Panc1 (cell line): ENCODE measurements at places on chromosomes 16 and 17. TPM values are rescaled to one million over a fixed set of nuclear protein-coding genes. Genes with fewer than 3 reads are reported as not detected.

- DNase-seq, result no peak
Observed at GRCh38 chr16:25038239-25038954, 23.2 kb upstream of the ARHGAP17 start.

- no peak for DNase-seq
Observed at GRCh38 chr16:1076801-1077576, 4.4 kb downstream of the SSTR5 start.

DNA sequence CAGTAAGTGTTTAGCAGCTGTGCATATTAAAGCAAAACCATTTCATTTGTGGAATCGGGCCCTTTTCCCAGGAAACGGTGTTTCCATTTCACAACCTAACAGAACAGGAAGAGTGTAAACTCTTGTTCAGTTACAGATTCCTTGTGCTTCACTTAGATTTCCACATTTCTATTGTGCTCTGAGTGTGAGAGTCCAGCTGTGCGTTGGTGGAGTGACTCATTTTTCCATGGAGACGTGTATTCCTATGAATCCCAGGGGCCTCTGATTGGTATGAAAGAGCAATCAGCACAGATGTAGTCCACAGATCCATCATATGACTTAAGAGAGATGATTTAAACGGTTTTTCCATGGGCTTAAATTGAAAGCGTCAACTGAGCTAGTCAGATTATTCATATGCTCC lies 13.3 kb upstream of the CAVIN1 start:
- no peak for DNase-seq

DNA sequence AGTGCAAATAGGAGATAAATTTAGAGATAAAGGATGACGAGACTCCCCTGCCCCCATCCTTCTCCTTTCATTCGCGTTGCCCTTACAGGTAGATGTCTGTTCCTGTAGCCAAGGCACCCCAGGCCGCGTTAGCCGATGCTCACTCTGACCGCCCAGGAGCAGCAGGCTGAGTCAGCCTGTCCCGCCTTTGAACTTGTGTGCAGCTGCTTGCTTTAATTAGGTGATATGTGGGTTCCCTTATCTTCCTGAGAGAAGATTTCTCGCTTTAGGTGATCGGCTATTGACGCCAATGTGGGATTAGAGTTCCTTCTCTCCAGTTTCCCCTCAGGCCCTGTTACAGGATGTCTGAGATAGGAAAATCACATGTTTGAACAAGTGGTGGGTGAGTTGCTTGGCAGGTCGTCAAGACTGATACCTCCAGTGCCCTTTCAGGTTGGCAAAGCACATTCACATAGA lies 119.5 kb downstream of the MSI2 start:
- no peak for DNase-seq

Gene IRX5
- 2.7 TPM for total RNA-seq

Gene ATP2A1
- 2.9 TPM for total RNA-seq
